Activated gamma-delta T cell (primary cell): ENCODE measurements at places on chromosomes 6 and 20.

DNA sequence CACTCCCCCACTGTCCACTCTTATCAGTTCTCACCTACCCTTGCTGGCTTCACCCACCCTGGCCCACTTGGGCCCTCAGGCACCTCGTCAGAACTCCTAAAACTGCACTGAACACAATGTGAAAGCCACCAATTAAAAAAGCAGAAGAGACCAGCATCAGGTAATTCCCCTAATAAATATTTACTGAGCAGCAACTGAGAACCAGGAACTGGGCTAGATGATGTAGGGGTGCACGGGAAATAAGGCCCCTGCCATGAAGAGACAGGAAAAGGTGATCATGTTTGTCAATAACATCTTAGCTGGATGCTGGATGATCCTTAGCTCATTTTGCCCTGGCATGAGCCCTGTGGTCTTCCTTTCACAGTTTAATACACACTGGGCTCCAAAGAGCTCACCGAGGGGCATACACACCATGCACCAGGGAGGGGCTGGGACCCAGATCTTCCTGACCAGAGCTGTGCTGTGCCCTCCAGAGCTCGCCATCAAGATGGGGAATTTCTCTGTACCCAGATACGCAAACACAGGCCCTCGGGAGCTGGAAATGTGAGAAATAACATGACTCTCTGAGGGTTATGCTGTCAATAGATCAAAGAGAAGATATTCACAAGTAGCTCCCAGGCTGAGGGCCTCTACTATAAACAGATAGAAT is 113.6 kb upstream of the SLC22A16 start:
- DNase-seq = no peak

GRCh38 chr6:76708641-76709331 is 636.3 kb upstream of the IMPG1 start:
- DNase-seq = no peak

DNA sequence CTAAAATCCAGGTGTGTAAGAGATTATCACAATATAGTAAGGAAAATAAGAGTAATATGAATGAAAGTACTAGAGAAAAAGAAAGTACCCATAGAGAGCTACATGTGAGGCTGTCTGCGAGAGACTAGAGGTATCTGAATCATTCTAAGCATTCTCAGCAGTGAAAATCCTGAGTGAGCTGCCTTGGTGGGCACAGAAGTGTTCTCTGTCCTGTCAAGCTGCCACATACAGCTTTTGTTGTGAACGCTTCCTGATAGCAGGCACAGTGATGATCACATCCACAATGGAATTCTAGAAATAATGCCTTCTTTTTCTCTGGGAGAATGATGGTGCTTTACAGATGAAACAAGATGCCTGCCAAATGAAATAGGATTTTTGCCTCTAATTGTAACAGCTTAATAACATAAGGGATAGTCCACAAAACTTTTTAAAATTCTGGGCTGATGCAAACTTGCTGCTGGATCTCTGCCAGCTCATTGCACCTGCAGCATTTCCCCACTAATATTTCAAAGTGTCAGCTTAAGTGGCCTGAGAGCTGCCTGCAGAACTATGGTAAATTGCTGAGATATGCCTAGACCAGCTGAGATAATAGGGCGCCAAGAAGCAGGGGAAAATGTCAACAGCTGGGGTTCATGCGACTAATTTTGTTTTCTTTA is 620.5 kb downstream of the DOK5 start:
- DNase-seq = no peak

DNA sequence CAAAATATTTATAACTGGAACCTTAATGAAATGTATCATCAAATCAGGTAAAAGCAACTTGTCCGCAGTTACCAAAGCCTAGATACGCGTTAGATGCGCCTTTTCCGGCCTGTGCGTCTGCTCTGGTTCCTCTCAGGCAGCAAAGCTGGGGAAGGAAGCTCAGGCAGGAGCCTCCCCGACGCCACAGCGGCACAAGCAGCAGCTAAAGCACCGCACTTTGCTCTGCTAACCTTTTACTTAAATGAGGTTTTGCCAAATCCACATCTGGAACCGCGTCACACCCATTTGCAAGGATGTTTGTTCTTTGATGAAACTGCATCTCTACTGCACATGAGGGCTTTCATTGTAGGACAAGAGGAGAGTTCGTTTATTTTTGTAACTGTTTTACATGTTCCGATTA is 36.8 kb downstream of the THBS2 start:
- no peak for DNase-seq

DNA sequence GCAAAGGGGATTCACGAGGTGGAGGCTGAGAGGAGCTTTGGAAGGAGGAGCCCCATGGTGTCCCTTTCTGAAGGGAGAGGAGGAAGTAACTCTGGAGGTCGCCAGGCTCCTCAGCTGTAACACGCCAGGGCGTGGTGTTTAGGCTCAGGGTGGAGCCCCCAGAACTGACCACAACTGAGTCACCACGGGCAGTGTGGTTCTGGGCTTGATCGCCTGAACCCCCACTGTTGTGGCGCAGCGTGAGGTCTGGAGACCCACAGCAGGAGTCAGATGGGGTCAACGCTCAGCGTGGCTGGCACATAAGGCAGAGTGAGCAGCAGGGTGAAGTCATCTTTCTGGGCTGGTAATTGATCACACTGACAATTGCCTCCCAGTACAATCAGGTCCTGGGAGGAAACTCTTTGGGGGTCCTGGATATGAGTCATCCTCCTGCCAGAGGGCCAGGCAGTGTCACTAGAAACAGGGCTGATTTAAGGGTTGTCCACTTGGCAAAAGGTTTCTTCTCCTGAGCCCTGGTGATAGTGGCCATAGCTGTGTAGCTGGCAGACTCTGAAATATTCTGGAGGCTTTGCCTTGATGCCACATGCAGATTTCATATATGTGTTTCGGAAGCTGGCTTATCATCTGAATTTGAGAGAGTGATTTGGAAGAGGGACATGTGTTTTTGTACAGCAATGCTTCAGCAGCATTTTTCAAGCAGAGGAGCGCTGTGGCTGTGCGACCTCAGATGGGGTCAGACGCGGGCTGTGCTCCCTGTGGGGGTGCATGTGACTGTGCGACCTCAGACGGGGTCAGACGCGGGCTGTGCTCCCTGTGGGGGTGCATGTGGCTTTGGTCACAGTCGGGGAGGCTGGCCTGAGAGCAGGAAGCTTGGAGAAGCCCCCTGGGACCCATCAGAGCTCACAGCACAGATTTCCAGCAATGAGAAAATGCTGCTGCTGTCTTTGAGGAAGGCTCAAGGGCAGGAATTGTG is 50.0 kb downstream of the SYNJ2 start:
- no peak for DNase-seq

- peak; percentile 34 for DNase-seq
Measured at GRCh38 chr6:170087941-170088581, 202.8 kb downstream of the DLL1 start.
